Adrenal gland (tissue), 19 donors: ENCODE measurements at places on chromosomes 11 and 22. TPM values are rescaled to one million over a fixed set of nuclear protein-coding genes. Genes with fewer than 3 reads are reported as not detected.

GRCh38 chr11:46216019-46216764, 61.3 kb upstream of the CREB3L1 start:
- DNase-seq, result no peak

DNA sequence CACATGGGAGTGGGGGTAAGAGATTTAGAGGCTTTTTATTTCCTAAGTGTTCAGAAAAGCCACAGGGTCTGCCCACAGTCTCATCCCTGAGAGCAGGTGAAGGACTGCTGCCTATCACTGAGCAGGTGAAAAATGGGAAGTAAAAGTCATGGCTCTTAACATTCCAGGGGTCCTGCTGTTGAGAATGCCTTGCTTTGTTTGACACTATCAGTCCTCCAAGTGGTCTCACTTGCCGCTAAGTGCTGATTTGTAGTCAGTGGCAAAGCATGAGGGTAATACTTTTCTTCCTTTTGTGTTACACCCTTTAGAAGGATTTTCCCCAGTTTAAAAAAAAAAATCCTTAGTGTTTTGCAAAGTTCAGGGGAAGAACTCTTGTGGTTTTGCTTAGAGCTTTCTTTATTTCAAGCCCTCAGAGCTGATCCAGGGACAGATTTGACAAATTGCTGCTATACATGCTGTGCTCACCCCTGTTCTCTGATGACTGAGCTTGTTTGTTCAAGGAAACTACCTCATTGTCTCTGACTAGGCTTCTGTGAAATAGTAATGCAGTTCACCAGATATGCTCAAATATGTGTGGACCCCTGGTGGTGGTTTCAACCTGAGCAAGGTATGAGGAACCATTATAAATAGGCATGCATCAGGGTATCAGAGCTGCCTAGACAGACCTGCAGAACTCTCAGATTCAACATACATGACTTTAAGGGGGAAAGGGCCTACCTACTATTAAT, 141.0 kb downstream of the ARHGAP42 start:
- no peak for DNase-seq

GRCh38 chr11:57792870-57793269, 31.3 kb downstream of the CTNND1 start:
- no peak for DNase-seq

GRCh38 chr11:13861411-13861810, 101.1 kb upstream of the SPON1 start:
- no peak for DNase-seq

DNA sequence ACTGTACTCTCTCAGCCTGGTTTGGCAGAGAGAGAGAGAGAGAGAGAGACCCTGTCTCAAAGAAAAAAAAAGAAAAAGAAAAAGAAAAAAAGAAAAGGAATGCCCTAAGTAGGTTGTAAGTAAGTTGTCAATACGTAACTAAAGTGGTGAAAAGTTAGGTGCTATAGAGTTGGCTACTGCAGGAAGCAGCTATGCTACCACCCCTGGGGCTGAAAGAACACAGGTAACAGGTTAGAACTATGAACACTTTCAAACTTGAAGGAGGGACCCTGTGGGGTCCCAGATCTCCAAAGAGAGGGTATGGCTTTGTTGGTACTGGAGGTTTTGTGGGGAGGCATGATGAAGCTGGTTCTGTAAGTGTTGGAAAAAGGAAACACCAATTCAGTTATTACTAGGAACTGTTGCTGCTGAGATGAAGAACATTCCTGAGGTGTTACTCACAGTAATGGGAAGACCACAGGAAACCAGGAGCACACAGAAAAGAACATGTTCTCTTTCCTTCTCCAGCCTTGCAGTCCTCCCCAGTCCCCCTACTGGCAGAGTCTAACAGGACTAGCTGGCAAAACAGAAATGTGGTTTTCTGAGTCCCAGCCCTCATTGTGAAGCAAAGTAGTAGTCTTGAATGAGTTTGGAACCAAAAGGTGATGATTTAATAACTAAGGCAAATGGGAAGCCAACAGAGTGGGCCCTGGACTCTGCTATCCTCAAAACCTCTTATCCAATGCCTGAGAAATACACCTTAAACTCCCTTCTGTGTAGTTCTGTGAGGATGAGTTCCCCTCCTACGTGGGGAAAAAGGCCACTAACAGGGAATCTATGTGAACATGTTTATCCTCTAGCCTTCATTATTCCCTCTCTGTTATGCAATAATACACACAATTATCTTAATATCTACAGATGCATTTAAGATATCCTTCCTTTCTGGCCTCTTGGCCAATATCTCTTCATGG, 427.0 kb upstream of the DDI1 start:
- DNase-seq, result no peak

- DNase-seq, result no peak
These were observed 151.1 kb upstream of the NECTIN1 start for GRCh38 chr11:119880143-119880542.

DNA sequence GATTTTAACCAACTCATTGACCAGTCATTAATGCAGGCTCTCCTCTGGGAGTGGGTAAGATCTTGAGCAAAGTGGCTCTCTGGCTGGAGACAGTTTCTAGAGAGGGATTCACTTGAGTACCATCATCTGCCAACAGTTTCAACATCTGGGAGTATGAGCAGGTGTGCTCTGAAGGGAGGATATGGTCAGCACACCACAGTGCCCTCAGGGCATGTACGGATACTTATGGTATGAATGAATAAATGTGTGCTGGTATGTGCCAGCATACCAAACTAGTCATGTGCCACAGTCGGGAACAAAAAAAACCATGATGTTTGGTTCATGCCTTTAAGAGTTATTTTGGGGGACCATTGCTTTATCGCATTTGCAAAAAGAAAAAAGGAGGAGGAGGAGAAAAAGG, 1197.5 kb upstream of the TENM4 start:
- no peak for DNase-seq

GRCh38 chr11:108524422-108524821, 26.2 kb upstream of the POGLUT3 start:
- DNase-seq, result no peak

DNA sequence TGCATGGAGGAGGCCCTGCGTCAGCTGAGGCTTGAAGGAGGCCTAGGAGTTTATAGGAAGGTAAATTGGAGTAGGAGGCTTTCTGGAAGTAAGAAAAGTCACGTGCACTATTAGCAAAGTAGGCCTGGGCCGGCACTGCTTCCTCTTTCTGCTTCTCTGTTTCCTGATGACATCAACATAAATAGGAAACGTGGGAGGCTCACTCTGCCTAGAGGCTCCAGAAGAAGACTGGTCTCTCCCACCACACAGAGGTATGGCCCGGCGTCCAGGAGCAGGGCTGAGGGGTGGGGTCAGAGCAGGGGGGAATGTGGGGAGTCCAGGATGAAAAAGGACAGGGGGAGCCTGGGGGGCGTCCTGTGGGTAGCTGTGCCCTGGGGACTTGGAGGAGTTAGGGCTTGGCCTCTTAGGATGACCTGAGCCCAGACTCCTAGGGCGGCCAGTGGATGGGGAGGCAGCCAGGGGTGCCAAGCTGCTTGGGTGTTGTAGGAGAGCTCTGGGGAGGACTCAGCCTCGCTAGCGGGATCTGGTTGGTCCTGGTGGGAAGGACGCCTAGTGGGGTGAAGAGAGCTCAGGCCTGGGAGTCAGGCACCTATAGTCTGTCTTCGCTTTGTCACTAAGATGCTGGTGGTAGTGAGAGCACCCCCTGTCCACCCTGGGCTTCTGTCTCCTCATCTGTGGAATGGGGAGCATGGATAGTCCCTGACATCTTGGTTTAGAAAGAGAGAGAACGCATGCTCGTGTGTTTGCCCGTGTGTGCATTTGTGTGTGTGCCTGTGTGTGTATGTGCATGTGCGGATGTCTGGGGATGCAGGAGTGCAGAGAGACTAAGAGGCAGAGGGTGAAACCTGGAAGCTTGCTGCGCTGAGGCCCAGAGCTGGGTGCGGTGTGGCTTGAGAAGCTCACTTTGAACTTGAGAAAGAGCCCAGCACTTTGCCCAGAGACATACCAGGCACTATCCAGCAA, at the start of gene CSF2RB:
Gene CSF2RB, plus strand, starts transcription at position 202 of the 963 bp plus-strand sequence. CDS start 8,580 bp downstream, outside the sequence.
- DNase-seq, result peak; percentile 41

DNA sequence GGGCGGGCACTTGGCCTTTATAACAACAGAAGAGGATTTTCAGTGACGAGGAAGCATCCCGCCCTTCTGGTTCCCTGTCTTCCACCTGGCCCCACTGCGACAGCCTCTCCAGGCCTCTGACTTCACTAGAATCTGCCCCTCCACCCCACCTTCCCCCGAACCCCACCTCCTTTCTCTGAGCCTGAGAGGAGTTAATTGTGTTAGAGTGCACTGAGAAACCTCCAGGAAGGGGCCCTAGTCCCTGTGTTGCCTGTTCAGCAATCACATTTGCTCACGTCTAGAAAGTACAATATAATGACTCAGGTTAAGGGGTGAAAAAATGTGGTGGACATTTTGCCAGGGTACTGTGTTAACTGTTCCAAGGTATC, 38.8 kb downstream of the PTPRJ start:
- no peak for DNase-seq

DNA sequence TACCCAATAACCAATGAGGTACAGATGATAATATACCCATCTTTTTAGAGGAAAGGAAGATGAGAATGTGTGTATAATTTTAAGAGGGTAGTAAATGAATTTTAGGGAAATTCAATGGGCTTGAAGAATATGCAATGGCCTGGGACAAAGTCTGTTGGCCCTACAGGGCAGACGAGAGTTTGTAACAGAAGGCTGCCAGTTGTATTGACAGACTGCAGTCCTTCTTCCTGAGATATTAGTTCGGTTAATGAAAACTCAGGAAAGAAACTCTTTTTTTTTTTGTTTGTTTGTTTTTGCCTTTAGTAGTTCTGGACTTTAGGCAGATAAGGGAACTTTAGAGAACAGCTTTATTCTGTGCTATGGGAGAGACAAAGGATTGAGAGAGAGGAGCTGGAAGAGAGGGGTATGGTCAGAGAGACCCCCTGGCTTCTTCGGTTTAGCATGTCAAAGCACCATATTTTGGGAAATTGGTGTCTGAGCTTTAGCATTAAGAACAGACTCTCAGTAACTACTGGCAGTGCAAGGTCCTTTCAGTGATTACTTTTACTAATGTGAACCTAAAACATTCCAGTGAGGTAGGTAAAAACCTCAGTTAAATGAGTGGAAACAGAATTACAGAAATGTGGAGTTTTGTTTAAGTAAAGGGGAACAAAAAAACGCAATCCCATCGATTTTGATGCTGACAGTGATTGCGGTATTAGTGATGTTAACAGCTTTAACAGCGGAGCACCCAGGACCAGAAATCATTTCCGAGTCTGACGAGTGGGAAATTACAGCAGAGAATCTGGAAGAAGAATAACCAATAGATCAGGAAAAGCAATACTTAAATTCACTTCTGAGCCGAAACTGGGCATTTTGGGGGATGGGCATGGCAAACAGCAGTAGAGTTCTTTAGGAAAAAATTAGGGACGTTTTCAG, 644 bp upstream of the NAALAD2 start:
- no peak for DNase-seq

- no peak for DNase-seq
These were observed 847 bp upstream of the NDUFA6 start for GRCh38 chr22:42091455-42091782.

DNA sequence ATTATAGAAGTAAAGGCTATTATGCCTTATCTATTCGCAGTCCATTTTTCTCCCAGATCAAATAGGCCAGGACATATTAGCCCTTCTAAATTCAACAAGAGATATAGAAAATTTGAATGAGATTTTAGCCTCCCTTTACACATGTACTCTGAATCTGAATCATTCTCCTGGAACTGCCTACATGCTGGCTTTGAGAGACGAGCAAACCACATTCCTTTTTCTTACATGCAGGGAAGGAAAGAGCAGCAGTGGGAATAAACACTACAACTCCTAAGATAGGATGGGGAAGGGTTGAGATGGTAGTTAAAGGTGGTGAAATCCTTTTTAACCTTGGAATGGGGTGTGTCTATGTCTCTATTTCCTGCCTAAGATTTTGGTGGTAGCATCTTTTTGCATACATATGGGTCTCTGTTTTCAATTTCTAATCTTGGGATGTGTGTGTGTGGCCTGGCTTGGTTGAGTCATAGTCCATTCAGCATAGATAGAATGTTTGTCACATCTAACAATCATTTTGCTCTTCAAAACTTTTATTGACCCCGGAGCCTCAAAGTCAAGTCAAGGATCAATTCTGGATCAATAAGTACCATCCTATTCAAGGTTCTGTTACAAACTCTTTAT, 11.1 kb upstream of the OOSP2 start:
- DNase-seq, result no peak

GRCh38 chr11:123509737-123510578, 79.9 kb downstream of the GRAMD1B start:
- DNase-seq, result peak; percentile 92

DNA sequence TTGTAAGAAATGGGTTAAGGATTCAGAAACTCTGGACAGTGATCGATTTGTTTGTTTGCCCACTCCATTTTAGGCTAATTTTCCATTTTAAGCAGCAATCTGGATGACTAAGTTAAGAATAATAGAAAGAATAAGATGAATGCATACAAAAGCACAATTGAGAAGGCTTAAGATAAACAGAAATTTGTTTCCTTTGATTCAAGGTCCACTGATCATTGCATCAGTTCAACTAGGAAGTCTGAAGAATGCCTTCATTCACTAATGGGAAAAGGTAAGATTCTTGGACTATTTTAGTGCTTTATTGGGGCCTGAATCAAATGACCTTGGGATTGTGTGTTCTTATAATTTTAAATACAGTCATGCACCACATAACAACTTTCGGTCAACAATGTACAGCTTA, 140.8 kb downstream of the CADM1 start:
- no peak for DNase-seq

DNA sequence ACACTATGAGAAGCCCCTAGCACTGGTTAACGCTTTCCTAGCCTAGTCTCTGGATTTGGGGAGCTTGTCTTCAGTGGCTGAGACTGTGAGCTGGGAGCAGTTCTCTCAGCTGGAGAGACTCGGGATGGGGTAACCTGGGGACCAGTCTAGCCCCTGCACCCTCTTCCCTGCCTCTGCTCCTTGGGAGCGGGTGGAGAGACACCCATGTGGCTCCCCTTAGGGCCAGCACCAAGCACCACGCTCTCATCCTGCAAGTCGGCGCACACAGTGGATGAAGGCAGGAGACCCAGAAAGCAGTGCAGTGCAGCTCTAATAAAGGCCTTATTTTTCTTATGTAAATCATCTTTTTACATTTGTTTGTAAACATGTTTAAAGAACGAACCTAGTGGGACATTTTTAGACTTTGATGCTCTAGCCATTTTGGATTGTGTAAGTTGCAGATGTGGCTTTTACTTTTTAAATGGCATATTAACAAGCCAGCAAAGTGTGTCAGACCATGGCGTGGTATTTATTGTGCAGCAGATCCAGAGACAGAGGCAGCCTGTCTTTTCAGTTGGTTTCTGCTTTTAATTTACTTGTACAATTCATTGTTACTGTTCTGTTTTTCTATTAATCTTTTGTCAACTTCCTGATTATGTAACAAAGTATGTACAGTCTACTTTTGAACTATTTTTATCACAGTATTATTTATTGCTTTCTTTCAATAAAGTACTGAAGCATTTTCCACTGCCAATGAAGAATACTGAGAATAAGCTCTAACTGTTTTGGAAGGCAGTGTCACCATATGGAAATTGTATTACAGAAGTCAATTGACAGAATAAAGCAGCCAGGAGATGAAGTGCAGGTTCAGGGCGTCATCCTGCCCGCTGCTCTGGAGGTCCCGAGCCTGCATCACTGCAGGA, 14.4 kb upstream of the CTTN start:
- no peak for DNase-seq

- no peak for DNase-seq
These were observed 189.5 kb downstream of the FAM76B start for GRCh38 chr11:95599959-95600586.

RNF121 gene
- 42.8 TPM for total RNA-seq

MS4A12 gene
- total RNA-seq, result not detected

DGCR8 gene
- 10.3 TPM for total RNA-seq

TEX54 gene
- total RNA-seq, result not detected

OR52I2 gene
- not detected for total RNA-seq

NDUFV1 gene
- 250 TPM for total RNA-seq
